ENCODE measurements at places on chromosomes 7 and 10.

DNA sequence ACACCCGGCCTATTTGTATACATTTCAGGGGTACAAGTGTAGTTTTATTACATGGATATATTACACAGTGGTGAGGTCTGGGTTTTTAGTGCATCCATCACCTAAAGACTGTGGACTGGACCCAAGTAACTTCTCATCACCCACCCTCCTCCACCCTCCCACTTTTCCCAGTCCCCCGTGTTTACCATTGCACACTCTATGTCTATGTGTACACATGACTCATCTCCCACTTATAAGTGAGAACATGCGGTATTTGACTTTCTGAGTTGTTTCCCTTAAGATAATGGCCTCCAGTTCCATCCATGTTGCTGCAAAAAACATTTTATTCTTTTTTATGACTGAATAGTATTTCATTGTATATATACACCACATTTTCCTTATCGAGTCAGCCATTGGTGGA, 98.9 kb upstream of the WAC start:
- no peak for DNase-seq
- H3K4me1 ChIP-seq = peaks cover 3% of the 10 kb centered on the region
- no peaks in the 10 kb centered on the region for H3K36me3 ChIP-seq
- peaks cover 11% of the 10 kb centered on the region for H3K27me3 ChIP-seq

DNA sequence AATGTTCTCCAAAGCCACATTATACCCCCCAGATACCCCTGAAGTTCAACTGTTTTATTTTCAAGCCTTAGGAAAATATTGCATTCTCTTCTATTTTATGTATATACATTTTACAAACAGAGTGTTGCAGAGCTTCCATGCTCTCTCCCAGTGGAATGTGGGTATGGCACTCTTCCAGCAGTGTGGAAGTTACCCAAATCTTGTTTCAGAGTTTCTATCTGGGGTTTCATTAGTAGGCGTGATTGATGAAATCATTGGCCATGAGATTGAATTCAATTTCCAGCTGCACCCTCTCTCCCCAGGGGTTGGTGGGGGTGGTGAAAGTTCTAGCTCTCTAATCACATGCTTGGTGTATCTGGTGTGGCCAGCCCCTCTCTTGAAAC, 350.4 kb downstream of the RPS24 start:
- no peaks in the 10 kb centered on the region for H3K36me3 ChIP-seq
- DNase-seq = no peak
- H3K4me3 ChIP-seq = no peak overlapping the region
- peaks cover 3% of the 10 kb centered on the region for H3K27me3 ChIP-seq
- H3K4me1 ChIP-seq = no peaks in the 10 kb centered on the region
- no peak overlapping the region for H3K27ac ChIP-seq

DNA sequence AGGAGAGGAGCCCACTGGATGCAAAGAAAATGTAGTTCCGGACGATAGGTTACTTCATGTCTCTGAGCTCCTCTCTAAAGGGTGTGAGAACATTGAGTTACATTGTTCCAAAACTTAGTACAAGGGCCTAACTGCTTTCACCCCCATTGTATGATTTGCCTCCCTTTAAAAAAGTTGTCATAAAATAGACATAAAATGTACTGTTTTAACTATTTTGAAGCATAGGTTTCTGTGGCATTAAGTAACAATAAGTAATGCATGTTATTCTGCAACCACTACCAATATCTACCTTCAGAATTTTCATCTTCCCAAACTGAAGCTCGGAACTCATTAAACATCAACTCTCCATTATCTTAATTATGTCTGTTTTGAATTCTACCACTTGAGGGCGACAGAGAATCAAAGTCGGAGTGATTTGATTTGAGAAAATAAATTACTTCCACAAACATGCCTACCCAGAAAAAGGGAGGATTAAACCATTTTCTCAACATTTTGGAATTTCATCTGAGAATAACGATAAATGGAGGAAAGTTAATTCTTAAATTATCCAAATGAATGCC, 2.7 kb downstream of the IGFBP1 start:
- H3K4me3 ChIP-seq = no peak overlapping the region
- no peak for DNase-seq
- H3K27ac ChIP-seq = no peak overlapping the region
- no peaks in the 10 kb centered on the region for H3K36me3 ChIP-seq
- no peaks in the 10 kb centered on the region for H3K4me1 ChIP-seq

GRCh38 chr10:102600816-102601215, 43.5 kb upstream of the TRIM8 start:
- no peaks in the 10 kb centered on the region for H3K27me3 ChIP-seq
- no peak overlapping the region for H3K27ac ChIP-seq
- H3K4me1 ChIP-seq = peaks cover 4% of the 10 kb centered on the region
- no peak overlapping the region for H3K4me3 ChIP-seq

DNA sequence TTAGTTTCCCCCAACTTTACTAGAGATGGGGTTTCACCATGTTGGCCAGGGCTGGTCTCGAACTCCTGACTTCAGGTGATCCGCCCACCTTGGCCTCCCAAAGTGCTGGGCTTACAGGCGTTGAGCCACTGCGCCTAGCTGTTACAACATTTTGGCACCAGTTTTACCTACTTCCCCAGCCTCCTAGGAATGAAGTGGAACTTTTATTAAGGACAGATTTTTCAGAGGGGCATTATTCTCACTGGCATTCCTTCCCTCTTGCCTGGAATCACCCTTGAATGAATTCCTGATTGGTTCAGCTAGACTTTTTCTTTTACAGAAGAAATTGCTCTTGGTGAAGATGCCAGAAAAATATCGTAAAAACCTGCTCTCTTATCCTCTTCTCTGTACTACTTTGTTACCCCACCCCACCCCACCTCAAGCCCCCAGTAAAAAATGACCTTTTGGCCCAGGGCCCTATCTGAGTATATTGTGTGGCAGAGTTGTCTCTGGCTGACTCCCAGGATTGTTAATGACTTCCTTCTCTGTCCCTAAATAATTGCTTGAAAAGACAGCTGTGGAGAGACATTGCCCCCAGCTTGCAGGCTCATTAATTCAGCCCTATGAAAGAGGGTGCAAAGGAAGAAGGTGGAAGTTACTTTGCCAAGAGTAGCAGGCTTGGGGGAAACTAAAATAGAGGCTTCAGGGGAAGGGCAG, 189.6 kb downstream of the AUTS2 start:
- no peak for DNase-seq
- H3K27ac ChIP-seq = no peak overlapping the region
- H3K27me3 ChIP-seq = no peaks in the 10 kb centered on the region
- H3K4me3 ChIP-seq = no peak overlapping the region
